ENCODE measurements at places on chromosomes 1 and 21.

DNA sequence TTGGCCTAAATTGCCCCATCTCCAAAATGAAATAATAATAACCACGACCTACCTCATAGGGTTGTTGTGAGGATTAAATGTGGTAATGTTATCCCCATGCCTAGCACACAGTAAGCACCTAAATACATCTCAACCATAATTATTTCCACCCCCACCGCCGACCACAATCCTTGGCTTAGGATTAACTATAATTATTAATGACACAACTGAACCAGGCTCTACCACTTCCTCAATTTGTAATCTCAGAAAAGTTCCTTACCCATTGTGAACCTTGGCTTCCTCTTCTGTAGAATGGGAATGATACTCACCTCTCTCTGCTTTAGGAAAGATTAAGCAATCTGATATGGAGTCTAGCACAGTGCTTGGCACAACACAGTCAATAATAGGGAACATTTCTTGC lies 44.3 kb upstream of the TACSTD2 start:
- no peak for DNase-seq

DNA sequence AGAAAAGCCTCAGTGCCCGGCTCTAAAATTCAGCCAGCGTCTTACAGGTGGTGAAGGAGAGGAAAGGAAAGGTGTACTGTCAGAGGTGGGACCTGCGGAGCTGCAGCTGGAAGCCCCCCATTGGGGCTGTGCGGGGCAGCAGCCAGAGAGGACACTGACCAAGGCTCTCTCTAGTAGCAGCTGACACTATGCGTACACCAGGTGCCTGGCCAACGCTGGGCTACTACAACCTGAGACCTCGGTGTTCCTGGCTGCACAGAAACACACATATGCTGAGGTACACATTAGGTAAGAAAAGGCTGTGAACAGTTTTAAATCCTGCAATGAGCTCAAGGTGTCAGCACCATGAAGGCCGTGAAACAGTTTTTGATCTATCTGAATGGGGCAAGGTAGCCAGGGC lies 55.5 kb upstream of the EDN2 start:
- no peak for DNase-seq

GRCh38 chr1:42788021-42788420 lies 3.2 kb downstream of the TMEM269 start:
- no peak for DNase-seq

DNA sequence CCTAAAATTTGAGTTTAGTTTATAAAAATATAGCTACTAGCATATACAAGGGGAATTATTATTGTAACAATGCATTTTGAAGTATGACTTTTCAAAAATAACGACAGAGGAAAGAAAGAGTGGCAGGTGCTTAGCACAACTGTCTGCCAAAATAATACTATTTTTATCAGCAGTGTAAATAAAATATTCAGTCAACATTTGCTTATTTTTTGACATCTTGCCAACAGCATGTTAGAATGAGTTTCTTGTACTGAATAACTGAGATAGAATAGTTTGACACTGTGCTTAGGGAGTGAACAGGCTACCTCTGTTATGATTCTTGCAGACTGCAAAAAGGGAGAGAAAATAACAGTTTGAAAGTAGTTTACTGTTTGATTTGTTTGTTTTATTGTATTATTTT lies 909.8 kb downstream of the BRINP3 start:
- DNase-seq, result no peak

- no peak for DNase-seq
Measured at GRCh38 chr1:234517110-234517802, 38.3 kb upstream of the TARBP1 start.
